HuH-7 (cell line): ENCODE measurements at places on chromosomes 13 and 19.

DNA sequence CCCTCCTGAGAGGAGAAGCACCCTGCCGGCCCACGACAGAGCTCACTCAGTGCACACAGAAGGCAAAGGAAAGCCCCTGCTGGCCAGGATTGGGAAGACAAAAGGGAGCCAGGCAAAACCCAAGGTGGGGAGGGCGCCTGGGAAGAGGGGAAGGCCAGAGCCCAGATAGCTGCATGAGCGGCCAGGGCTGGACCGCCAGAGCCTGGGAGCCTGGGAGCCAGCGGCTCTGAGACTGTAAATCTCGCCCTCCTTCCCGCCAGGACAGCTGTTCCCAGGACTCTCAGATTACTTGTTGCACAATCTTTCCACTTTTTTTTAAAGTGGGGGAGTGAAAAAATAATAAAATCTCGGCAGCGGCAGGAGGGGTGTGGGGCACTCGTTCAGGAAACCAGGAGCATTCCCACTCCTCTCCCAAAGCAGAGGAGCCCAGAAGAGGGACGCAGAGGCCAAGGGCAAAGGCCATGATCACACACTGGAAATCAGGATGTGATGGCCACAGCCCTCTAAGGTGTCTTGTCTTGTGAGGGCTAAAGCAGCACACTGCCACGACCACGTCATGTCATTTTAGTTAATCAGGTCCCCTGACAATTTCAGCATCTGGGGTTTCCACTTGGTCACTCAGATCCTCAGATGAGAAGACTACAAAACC, 19.6 kb upstream of the EPHX3 start:
- peak; percentile 65 for DNase-seq

DNA sequence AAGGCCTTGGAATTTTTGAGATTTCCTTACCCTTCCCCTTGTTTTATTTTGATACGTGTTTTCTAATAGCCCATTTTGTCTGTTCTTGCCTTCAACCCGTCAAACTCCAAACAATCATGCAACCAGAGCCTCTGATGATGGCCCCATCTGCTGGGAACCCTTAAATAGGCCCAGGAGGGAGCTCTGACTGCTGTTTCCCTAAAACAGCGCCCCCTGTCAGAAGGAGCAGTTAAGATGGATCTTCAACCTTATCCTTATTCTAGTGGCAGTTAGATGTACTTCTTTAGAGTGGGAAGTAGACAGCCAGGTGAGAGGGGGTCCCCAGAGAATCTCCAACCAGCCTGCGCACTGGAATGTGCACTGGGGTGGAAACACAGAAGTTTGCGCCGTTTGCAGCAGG, 1031.0 kb upstream of the PCDH9 start:
- DNase-seq = no peak

GRCh38 chr19:6767357-6768235, at the start of gene SH2D3A:
SH2D3A (minus strand) TSS chr19:6767435; CDS start chr19:6763748, 3,687 bp downstream.
- peak; percentile 67 for DNase-seq

DNA sequence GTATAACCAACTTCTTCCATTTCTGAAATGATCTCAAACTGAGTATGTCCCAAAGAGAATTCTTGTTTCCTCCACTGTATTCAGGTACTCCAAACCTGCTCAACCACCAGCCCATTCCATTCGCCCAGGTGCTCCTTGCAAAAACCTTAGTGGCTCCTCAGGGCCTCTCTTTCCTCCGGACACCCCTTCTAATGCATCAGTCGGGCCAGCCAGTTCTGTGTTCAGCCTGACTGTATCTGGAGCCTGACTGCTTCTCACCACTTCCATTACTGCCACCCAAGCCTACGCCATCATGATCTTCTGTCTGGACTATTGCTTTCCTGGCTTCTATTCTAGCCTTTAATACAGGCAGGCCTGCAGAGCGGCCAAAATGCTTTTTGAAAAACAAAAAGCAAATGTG, 1.5 kb downstream of the PHF11 start:
- no peak for DNase-seq

DNA sequence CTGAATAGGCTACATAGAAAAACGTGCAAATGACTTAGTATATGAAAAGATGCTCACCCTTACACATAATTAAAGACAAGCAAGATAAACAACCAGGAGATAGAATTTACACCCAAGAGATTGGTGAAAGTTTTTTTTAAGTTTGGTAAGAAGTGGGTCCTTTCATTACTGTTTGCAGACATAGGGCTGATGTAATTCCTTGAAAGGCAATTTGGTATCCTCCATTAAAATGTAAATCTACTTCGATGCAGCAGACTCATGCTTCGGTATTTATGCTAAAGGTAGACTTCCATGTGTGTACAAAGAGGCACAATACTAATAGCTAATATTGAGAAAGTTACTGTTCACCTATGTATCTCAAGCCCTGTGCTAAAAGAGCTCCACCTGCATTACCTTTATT, 33.5 kb downstream of the CNMD start:
- no peak for DNase-seq

DNA sequence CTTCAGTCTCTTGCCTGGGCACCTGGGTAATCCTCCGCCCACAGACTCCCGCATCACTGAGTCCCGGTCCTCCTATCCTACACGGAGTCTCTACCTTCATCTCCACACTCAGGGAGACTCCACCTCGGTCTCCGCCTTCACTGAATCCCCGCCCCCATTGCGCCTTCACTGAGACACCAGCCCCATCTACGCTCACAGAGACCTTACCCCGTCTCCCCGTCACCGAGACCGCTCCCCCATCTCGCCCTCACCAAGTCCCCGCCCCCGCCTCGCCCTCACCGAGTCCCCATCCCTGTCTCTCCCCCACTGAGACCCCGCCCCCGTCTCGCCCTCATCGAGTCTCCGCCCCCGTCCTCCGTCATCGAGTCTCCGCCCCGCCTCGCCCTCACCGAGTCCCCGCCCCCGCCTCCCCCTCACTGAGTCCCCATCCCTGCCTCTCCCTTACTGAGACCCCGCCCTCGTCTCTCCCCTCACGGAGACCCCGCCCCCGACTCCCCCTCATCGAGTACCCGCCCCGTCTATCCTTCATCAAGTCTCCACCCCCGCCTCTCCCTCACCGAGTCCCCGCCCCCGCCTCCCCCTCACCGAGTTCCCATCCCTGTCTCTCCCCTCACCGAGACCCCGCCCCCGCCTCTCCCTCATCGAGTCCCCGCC, 23.1 kb upstream of the ZNF846 start:
- peak; percentile 49 for DNase-seq

- no peak for DNase-seq
Measured at GRCh38 chr13:40676007-40676406, 9.6 kb upstream of the FOXO1 start.

GRCh38 chr19:4064496-4065260, 2.0 kb downstream of the ZBTB7A start:
- no peak for DNase-seq

DNA sequence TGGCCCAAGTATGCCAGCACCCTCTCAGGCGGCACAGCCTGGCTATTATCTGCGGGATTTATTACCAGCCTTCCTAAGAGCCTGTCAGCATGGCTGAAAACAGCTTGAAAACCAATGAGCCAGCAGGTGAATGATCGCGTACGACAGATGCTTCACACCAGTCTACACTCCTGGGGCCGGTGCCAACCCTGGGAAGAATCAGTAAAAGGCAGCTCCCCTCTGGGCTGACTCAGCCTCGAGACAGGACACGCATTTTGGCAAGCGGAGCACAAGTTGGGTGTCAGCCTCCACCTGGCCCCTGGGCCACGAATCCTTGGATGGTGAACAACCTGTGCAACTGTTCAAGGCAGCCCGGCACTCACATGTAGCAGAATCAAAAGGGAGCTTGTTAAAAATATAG, 15.6 kb downstream of the EMP3 start:
- DNase-seq = no peak

DNA sequence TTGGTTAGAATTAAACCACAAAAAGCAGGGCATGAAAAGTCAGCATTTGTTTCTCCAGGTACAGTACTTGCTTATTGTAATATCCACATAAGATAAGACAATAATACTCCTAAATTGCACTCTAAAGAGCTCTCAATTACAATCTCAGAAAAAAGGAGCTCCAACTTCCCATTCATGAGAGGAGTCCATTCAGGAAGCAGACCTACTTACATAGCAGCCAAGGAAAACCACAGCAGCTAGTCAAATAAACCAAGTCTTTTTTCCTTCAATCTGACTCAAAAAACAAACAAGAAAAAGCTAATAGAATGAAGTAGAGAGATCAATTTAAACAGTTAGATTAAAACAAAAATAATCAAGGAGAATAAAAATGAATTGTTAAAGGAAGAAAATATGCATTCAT, 885.2 kb upstream of the SLITRK6 start:
- DNase-seq = no peak
